ENCODE measurements at places on chromosomes 11 and 22.
A peak's percentile ranks its signal among the peaks of the same experiment; 100 is the strongest.

DNA sequence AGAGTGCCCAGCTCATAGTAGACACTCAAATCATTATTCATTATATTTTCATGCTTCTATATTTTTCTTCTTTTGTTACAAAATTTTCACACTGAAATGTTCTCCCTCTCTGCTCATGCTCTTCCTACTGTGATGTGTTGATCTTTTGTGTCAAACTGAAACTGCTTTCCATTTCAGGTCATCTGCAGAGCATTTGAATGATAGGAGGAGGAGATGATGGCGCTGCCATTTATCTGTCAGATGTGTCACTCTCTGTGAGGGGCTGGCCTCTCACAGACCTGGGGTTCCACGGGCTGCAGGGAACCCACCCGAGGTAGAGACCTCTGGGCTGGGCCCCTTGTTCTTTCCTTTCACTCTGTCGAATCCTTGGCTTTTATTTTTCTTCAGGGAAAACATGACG, 41.1 kb downstream of the OR10A6 start:
- DNase-seq = no peak

DNA sequence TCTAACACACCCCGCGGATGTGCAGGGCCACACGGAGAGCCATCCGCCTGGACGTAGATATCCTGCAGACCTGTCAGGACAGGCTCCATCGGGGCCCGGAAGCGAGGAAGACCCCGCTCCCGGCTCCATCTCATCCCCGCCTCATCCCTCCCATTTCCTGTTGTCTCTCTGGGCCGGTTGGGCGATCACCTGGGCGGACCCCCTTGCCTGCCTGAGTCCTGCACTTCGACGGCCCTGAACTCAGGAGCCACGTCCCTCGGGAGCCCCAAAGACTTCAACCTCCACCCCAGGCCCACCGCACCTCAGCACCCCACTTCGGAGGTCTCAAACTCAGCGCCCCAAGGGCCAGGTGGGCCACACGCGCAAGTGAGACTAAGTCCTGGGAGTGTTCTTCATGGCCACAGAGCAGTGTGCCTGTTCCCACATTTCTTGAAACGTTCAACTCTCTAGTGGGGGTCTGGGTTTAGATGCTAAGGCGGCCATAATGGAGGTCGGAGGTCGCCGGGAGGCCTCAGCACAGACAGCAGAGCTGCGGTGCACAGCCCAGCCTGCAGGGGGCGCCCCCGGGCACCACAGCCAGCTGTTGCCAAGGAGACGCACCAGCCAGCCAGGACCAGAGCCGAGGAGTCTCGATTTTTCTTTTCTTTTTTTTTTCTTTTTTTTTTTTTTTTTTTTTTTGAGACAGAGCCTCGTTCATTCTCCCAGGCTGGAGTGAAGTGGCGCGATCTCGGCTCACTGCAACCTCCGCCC, 26.0 kb upstream of the FADD start:
- peak; percentile 21 for DNase-seq

- no peak for DNase-seq
These were observed 149.6 kb upstream of the OPCML start for GRCh38 chr11:133681901-133682300.

- DNase-seq = no peak
These were observed 1421.9 kb downstream of the BRD1 start for GRCh38 chr22:48405741-48406140.

DNA sequence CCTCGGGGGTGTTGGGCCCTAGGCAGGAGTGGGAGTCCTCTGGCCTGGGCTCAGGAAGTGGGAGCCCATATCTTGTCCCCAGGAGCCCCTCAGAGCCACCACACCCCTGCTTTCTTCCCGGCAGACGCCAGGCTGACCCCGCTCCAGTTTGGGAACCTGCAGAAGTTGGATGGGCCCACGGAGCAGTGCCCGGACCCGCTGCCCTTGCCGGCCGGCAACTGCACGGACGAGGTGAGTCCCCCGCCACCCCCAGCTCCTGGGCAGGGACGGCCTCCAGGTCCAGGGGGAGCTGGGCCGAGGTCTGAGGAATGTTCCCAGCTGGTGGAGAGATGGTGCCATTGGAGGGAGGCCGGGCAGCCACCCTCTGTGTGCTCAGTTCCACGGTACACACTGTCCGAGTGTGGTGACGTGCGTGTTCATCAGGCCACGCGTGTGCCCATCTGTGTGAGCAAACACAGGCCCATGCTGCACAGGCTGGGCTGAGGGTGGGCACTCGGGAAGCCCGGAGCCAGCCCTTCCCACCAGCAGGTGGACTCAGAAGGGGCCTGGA, 4.8 kb downstream of the MUC5B start:
- DNase-seq = no peak

DNA sequence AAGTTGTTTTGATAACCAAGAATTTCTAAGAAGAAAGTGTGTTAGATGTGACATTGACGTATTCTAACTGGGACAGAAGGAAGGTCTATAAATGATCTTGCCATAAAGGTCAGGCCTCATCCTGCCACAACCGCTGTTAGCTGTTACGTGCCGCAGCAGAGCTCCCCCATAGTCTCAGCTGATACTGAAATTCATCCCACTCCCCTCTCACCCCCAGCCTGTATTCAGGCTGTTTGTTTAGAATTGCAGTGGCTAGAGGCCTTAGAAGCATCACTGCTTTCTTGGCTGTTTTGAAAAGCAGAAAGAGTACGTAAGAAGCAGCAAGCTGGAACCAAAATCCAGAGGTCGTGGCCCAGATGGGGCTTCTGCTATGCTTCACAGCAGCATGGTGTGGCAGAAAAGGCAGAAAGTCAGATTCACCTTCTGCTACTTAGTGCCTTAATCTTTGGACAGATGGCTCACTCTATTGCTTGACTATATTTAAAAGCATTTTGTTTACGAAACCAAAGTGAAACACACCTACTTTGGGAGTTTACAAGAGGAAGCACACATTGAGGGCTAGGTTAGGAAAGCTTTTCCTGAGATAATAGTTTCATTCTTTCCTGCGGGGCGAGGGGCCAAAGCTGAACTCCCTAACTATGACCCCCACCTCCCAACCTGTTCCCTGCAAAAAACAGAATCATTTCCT, 950 bp upstream of the LAYN start:
- no peak for DNase-seq

DNA sequence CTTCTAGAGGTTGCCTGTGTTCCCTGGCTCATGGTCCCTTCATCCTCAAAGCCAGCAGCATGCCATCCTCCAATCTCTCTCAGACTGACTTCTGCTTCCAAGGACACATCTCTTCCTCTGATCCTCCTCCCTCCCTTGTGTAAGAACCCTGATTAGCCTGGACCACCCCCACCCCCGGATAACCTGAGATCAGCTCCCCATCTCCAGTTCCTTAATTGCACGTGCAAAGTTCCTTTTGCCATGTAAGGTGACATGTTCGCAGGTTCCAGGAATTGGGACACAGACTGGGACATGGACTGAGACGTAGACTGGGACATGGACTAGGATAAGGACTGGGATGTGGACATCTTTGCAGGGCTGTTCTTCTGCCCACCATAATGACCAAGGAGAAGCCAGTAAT, 925.3 kb downstream of the TBC1D22A start:
- no peak for DNase-seq

GRCh38 chr22:50274311-50274710, 4.1 kb upstream of the MAPK11 start:
- DNase-seq = peak; percentile 23

GRCh38 chr22:46909237-46910030, 147.0 kb downstream of the TBC1D22A start:
- DNase-seq = no peak

- DNase-seq = no peak
These were observed 18.6 kb downstream of the RTN3 start for GRCh38 chr11:63699896-63700295.

- DNase-seq = no peak
These were observed 86.1 kb upstream of the HORMAD2 start for GRCh38 chr22:29994027-29994715.

GRCh38 chr22:43923631-43924464, at the start of gene PNPLA3:
PNPLA3 (plus strand) TSS chr22:43923805; CDS start chr22:43923912, 107 bp downstream.
- DNase-seq = peak; percentile 57

All from activated CD4-positive, alpha-beta T cell treated with anti-CD3 and anti-CD28 coated beads, Interleukin-2, amount 50 U/mL, for 24 hours (primary cell).